ENCODE measurements at places on chromosomes 1 and 21.

GRCh38 chr1:40723196-40723955 is 31.9 kb downstream of the NFYC start:
- DNase-seq = no peak

- DNase-seq = no peak
These were observed 45.4 kb downstream of the SELENOF start for GRCh38 chr1:86868477-86868876.

DNA sequence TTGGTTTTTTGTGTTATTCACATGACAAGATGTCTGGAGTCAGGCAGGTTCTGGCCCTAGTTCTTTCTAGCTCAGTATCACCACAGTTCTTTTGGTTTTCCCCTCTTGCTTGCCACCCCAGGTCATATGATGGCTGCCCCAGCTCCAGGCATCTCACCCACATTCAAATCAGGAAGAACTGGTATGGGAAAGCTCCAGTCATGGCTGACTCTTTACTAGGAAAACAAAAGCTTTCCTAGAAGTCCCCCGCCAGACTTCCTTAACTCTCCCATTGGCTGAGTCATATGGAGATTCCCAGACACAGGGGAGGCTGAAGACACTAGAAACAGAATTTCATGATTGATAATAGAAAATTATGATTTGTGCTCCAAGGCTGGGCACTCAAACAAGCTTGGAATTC is 22.1 kb upstream of the EYA3 start:
- no peak for DNase-seq

DNA sequence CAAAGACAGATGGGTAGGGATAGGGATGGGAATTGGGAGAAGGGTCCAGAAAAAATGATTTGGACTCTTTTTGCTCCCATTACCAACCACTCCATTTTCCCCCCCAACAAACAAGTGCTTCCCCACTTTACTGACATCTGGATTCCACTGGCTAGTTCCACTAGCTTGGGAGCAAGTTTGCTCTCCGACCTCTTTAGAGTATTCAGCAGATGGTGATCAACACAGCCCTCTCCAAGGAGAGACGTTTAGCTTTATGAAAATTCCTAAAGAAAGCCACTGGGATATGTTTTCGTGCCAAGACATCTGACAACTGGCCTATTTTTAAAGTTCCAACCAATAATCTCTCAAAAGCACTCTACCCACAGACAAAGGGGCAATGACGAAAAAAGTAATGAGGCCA is 50.3 kb downstream of the ITPKB start:
- no peak for DNase-seq

DNA sequence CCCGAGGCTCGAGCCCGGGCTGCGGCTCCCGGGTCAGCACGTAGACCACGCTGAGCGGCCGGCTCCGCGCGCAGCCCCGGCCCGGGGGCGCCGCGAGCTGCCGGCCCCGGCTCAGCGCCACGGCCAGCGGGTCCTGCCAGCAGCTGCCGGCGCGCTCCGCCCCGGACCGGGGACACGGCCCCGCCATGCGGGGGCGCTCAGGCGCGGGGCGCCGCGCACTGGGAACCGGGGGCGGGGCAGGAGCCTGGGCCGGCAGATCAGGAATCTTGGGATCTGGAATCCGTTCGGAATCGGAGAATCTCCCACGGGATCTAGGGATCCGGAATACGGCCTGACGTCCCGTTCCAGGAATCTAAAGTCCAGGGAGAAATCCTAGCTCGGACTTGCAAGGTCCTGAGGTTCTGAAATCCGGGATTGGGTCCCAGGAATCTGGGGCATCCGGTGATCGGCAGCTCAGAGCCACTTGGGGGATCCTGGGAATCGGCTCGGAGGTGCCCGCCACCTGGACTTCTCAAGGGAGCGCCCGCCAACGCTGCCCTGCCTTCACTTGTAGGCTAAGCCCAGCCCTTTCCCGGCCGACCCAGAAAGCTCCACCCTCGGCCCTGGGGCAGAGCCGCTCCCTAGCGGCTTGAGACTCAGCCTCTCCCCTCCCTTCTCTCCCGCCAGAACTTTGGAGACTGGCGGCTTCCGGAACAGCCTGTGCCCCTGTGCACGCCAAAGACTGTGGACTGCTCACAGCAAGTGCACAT is at the start of gene MAP3K6:
TSS of gene MAP3K6 (minus strand) at position 551 of the 749 bp plus-strand sequence. CDS start at position 187, 364 bp downstream.
- DNase-seq = peak; percentile 60

DNA sequence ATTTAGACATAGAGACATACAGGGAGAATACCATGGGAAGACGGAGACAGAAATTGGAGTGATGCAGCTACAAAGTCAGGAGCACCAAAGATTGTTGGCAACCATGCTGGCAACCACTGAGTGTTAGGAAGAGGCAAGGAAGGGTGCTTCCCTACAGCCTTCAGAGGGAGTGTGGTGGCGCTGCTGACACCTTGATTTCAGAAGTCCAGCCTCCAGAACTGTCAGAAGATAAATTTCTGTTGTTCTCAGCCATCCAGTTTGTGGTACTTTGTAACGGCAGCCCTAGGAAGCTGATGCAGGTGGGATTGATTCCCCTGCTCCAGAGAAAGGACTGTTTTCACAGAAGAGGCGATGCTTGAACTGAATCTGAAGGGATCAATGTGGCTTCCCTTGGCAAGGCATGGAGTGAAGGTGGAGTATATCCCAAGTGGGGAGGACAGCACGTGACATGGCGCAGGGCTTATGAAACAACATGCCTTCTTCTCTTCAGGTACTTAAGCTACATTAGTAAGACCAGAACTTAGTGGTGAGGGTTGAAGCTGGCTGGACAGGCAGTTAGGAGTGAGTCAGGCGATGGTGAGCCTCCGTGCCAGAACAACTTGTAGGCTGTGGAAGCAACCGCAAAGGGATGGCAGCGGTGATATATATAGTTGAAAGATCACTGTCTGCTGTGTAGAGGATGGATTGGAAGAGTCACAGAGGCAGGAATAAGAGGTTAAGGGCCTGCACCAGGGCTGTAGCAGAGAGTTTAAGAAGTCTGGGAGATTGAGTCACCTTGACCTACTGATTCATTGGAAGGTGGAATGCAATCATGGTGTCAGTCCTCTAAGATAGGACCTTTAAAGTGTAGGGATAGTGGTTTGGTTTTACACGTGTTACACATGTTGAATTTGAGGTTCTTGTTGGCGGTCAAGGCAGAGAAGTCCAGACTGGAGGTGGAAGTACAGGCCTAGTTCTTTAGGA is 2.1 kb downstream of the LEPR start:
- DNase-seq = no peak

All from NCI-H2029 (cell line).